ENCODE measurements at places on chromosomes 13 and 19.

GRCh38 chr13:22703601-22704209, 477.1 kb upstream of the SGCG start:
- no peak for DNase-seq

DNA sequence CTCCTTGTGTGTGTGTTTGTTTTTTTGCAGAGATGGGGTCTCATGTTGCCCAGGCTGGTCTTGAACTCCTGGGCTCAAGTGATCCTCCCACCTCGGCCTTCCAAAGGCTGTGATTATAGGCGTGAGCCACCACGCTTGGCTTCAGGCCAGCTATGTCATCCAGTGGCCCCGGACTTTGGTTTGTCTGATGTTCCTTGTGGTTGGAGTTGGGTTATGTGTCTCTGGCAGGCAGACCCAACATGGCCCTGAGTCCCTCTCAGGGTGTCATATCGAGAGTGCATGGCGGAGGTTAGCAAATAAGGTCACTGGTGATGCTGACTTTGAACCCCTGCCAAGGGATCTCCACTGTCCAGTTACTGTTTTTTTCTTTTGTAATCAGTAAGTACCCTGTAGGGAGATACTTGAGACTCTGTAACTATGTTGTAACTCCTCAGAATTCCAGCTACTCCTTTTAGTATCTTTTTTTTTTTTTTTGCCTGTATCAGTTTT, 37.3 kb downstream of the SMARCA4 start:
- DNase-seq = no peak

GRCh38 chr13:36282821-36283432, 14.7 kb downstream of the CCDC169 start:
- no peak for DNase-seq

- no peak for DNase-seq
These were observed 51.9 kb upstream of the C1QTNF9B start for GRCh38 chr13:23949200-23949599.

DNA sequence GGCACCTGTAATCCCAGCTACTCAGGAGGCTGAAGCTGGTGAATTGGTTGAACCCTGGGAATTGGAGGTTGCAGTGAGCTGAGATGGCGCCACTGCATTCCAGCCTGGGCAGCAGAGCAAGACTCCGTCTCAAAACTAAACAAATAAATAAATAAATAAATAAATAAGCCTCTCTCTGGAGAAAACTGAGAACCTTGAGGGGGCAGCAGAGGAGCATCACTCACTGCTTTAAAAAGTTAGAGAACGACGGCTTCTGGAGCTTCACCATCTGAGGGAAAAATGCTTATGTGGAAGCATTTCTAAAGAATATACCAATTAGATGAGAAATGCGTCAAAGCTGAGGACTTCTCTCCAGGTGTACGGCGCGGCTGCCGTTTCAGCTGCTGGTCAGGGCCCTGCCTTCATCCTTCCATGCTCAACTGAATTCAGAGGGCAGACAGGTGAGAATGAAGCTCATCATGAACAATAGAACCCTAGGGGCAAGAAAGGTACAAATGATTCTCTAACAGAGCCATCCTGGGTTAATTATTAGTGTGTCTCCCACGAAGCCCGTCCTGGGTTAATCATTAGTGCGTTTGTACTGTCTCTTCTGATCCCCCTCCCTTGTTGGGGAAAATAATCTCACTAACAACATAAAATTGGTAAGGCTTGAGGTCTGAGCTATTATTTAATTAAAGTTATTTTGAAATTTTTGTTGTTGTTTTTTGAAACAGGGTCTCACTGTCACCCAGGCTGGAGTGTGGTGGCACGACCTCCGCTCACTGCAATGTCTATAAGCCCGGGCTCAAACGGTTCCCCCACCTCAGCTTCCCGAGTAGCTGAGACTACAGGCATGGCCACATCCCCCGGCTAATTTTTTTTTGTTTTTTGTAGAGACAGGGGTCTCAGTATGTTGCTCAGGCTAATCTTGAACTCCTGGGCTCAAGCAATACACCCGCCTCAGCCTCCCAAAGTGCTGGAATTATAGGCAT, 80.1 kb downstream of the IPO5 start:
- DNase-seq = peak; percentile 74

GRCh38 chr13:95267662-95268342, 33.4 kb downstream of the ABCC4 start:
- no peak for DNase-seq

GRCh38 chr19:56988299-56988698, 131.5 kb upstream of the USP29 start:
- DNase-seq = no peak

DNA sequence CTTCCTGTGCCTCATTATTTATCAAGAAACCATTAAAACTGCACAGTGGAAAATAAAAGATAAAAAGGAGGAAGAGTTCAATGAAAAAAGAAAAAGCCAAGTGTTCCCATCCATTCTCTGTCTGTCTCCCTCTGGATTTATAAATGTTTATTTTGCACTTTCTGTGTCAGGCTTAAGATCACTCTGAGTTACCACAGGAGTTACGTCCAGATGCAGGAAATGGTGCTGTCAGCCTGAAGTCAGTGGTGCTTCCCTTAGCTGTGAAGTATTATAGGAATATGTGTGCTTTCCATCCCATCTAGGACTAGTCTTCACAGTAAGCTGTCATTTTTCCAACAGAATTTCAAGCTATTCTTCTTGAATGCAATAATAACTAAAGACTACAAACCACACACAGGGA, 420.2 kb downstream of the KCTD12 start:
- DNase-seq = no peak

- DNase-seq = peak; percentile 39
These were observed 48.7 kb upstream of the RANBP3 start for GRCh38 chr19:6026390-6027227.

- DNase-seq = no peak
These were observed 6.8 kb downstream of the FUT6 start for GRCh38 chr19:5832527-5833216.

GRCh38 chr13:23652909-23653726, 82.9 kb downstream of the TNFRSF19 start:
- DNase-seq = no peak

- no peak for DNase-seq
These were observed 121.0 kb downstream of the KCNRG start for GRCh38 chr13:50136226-50136625.

DNA sequence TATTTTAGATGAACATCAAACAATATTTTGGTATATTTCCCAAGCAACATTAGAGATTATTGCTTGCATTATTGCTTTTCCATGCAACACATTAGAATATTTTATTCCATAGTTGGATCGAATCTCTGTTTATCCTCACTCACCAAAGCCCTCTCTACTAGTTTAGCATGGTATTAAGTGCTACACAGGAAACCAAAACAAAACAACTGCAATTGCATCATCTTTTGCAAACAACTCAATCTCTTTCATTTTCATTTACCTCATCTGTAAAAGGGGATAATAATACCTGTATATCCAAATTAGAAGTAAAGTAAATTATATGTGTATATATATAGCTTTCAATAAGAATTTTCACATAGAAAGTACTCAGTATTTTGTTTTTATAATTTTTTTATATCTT, 147.8 kb upstream of the PCDH9 start:
- DNase-seq = no peak

- DNase-seq = no peak
These were observed 14.3 kb downstream of the CD177 start for GRCh38 chr19:43367822-43368221.

DNA sequence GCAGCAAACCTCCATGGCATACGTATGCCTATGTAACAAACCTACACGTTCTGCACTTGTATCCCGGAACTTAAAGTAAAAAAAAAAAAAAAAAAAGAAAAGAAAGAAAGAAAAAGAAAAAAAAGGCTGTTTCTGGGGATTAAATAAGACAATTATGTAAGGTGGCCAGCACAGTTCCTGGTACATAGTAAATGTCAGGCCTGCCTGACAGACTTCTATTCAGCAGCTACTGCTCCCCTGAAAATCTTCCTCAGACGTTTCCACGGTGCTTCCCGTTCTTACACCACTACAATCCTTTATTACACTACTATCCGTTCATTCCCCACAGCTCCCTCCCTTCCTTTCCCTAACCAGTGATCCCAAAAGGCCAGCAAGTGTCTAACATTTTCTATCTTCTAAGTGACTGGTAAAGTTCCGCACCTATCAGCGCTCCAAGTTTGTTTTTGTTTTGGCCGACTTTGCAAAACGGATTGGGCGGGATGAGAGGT, 636 bp upstream of the RB1 start:
- DNase-seq = no peak

DNA sequence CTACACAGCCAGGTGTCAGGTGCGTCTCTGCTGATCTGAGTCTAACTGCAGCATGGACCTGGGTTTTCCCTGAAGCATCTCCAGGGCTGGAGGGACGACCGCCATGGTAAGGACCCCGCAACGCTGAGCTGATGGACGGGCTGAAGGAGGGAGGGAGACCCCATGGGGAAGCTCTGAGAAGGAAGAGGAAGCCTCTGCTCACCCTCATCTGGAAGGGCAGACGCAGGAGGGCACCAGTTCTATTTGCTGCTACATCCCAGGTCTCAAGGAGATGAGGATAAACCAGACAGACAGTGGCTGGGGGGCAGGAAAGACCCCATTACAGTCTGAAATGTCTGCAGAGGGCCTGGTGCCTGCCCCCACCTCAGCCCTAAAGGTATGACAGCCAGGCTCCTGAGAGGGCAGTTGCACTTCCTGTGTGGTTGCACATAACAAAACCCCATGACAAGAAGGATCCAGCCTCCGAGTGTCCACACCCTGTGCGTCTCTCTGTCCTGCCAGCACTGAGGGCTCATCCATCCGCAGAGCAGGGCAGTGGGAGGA, at the start of gene LILRA2:
Gene LILRA2 (plus strand): TSS at position 461 of the 543 bp plus-strand sequence. CDS start 89 bp downstream, outside the sequence.
- DNase-seq = no peak

Measured in endodermal cell (in vitro differentiated cells).